ENCODE measurements at places on chromosomes 2 and 18. TPM values are rescaled to one million over a fixed set of nuclear protein-coding genes. Genes with fewer than 3 reads are reported as not detected.
A peak's percentile ranks its signal among the peaks of the same experiment; 100 is the strongest.

Gene CRYGD
- total RNA-seq = not detected

Gene MOGAT1
- 0.35 TPM for total RNA-seq

DNA sequence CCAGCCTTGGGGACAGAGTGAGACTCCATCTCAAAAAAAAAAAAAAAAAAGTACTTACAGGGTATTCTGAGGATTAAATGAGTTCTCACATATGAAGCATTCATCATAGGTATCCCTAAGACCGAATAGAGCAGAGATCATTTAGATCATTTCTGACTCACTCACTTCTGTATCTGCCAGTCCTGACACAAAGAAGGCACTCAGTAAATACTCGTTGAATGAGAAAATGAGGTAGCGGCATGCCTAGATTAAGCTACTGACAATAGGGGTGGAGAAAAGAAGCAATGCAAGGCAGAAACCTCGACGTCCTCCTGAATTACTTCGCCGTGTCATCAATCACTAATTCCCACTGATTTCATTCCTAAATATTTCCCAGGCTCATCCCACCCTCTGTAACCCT, 103.8 kb downstream of the GREB1L start:
- no peak for DNase-seq

DNA sequence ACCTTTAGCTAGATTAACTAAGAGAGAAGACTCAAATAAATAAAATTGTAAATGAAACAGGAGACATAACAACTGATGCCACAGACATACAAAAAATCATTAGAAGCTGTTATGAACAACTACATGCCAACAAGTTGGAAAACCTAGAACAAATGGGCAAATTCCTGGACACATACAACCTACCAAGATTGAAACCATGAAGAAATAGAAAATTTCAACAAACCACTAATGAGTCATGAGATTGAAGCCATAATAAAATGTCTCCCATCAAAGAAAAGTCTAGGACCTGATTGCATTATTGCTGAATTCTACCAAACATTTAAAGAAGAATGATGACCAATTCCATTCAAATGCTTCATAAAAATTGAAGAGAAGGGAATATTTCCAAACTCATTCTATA, 54.3 kb downstream of the ST3GAL5 start:
- DNase-seq = no peak

DNA sequence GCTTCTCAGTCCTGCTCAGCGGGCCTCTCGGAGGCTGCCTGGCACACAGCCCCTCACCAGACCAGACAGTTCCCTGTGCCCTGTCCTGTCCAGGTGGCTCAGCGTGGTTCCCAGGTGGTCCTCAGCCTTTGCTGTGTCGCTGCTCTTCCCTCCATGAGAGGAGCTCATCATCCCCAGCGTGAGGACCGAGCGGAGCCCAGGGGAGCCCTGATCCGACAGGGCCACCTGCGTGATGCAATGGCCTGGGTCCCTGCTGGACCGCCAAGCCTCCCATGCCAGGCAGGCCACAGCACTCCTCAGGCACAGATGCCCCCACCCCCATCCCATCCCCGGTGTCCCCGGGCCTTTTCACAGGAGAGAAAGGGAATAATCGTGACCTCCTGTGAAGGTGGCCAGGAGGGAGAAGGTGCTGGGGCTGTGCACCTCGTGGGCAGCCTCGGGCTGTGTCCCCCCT, 4.3 kb downstream of the GPC1 start:
- DNase-seq = no peak

GRCh38 chr2:239758279-239758877, 266.8 kb downstream of the NDUFA10 start:
- peak; percentile 68 for DNase-seq
